ENCODE measurements at places on chromosomes 16 and 17. TPM values are rescaled to one million over a fixed set of nuclear protein-coding genes. Genes with fewer than 3 reads are reported as not detected.
A peak's percentile ranks its signal among the peaks of the same experiment; 100 is the strongest.

DNA sequence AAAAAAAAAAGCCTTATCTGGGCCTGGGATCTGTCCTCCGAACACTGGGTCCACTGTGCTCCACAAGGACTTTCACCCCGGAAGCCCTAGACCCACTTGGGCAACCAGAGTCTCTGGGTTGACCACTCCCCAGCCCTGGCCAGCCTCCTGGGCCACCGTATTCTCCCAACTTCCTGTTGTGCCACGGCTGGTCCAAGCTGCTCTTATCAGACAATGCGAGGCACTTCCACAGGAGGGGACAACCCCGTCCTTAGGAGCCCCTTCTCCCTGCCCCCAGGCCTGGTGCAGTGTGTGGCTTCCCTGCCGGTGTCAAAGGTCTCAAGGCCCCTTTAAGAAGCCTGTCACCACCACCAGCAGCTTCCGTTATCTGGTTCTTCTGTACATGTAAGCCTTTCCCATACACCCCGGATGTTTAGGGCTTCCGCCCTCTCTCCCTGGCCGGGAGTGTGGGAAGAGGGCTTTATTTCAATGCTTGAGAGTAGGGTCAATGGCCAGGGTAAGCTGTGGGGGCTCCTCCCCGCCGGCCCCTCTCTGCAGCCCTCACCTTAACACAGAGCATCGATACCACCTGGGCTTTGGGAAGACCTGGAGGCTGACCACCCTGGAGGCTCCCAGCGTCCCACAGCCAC lies 313.0 kb downstream of the SEC14L1 start:
- peak; percentile 70 for DNase-seq

IRX5 gene
- total RNA-seq, result not detected

DNA sequence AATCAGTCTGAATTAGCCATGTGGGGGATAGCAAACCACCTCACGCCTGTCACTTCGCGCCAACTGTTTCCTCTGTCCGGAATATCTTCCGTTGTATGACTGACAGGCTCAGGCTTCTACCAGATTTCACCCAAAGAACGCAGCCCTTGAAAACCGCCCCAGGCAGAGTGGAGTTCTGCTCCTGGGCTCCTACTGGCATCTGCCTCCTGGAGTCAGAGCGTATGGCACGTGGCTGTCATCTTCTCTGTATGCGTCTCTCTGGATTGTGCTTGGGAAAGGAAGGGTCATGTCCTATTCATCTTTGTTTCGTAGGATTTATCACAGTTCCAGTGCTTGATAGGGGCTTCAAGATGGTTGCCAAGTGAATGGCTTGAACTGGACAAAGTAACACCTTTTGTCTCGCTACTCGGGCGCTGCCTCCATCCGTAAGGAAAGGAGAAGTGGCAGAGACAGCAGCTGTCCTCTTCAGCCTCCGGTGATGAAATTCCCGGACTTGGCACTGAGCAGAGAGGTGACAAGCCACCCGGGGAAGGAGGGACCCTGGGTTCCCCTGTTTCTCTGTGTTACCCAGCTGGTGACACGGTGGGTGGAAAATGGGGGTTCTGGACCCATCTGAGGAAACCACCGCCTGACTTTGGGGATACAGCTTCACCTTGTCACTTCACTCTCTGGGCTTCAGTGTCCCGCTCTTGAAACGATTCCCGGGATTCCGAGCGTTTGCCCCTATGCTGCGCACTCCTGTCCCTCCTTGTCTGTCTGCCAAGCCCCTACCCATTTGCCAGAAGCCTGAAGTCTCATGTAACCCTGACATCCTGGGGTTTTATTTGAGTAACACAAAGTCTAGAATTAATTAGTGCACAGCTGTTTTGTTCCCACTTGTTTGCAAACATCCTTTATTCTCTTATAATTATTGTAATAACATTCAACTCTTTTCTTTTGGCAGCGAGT lies 13.9 kb downstream of the KIAA0513 start:
- DNase-seq, result no peak

GRCh38 chr17:10278218-10278617 lies 79.8 kb upstream of the GAS7 start:
- no peak for DNase-seq

- DNase-seq, result no peak
These were observed 10.0 kb upstream of the PHLPP2 start for GRCh38 chr16:71734511-71734910.

KRTAP4-5 gene
- not detected for total RNA-seq

GP1BA gene
- total RNA-seq, result not detected

DNA sequence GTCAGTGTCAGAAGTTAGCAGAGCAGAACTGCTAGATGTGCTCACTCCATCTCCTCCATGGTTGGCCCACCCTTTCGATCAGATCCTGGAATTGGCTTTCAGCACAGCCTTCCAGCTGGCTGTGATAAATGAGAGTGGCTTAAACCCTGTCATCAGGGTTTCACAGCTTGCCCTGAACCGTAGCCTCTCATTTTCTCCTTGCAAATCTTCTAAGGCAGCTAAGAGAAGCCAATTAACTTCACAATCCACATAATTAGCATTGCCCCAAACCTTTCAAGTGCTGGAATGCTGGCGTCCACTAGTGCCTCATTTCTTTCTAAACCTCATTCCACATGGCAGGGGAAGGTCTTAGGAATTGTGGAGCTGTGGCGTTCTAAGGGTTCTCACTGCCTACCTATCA lies 21.7 kb downstream of the MILR1 start:
- no peak for DNase-seq

- DNase-seq, result no peak
These were observed 108.9 kb downstream of the MAP2K6 start for GRCh38 chr17:69523244-69523861.

KRT32 gene
- not detected for total RNA-seq

Data from activated naive CD8-positive, alpha-beta T cell treated with anti-CD3 and anti-CD28 coated beads, Interleukin-2, amount 10 ng/mL, durations not matched to agents 7 days and 5 days (primary cell).